ENCODE measurements at places on chromosomes 3 and 15. TPM values are rescaled to one million over a fixed set of nuclear protein-coding genes. Genes with fewer than 3 reads are reported as not detected.

GRCh38 chr3:23668430-23668904 lies 137.3 kb upstream of the UBE2E1 start:
- DNase-seq, result no peak

- peak; percentile 78 for DNase-seq
Measured at GRCh38 chr3:102673271-102674115, 238.7 kb downstream of the ZPLD1 start.

DNA sequence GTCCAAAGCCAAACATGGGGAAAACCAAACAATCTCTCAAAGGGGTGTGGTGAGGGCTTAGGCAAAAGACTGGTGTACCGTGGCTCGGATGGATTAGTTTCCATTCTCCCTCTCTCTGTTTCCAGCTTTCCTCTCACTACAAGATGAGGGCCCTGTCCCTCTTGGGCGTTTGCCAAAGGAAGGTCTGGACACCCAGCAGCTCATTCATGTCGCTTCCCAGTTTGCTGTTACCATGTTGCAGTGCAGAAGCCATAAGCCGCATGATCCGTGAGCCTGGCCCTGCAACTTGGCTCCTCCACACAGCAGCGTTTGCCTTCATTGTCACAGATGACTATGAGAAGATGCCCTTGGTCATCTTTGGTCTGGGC lies 92.2 kb downstream of the APBA2 start:
- DNase-seq, result no peak

DNA sequence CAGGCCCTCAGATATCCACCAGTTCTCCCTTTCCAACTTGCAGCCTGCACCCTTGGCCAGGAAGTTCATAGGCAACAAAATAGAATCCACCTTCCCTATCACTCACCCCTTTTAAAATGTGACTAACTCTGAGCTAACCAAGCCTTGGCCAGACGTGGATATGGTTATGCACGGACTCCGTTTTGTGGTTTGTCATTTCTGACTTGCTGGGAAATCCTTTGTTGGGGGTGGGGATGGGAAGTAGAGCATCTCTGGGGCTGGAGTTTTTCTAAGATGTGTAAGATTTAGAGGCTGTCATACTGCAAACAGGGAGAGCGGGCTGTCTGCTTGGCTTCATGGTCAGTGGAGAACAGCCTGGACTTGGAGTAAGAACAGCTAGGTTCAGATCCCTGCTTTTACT lies 62.6 kb downstream of the SMAD3 start:
- DNase-seq, result no peak

GRCh38 chr3:116809208-116809607 lies 99.6 kb downstream of the TUSC7 start:
- DNase-seq, result no peak

APOD gene
- not detected for total RNA-seq

DNA sequence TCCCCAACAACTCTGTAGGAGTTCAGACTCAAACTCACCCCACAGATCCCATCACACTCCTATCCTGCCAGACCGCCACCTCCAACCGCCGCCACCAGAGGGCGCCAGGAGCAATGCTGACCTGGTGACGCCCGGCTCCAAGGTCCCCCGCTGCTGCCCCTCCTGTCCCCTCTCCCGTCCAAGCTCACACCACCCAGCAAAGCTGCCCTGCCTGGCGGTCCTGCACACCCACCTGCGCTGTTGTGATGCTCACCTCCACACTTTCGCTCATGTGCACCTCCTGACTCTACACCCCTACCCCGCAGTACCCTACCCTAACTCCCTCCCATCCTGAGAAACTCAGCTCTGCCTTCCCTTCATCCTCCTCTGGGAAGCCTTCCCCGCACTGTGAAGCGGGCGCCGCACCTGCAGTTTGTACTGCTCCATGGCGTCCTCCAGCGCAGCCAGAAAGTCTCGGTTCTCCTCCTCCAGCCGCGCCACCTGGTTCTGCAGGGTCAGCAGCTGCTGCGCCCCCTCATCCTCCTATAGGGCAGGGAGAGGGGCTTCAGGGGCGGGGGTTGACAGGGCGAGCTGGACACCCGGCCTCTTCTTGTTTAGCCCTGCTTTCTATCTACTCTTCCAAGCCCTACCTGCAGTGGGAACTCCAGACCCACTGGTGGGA lies 7.9 kb downstream of the KIF7 start:
- DNase-seq, result peak; percentile 83

DNA sequence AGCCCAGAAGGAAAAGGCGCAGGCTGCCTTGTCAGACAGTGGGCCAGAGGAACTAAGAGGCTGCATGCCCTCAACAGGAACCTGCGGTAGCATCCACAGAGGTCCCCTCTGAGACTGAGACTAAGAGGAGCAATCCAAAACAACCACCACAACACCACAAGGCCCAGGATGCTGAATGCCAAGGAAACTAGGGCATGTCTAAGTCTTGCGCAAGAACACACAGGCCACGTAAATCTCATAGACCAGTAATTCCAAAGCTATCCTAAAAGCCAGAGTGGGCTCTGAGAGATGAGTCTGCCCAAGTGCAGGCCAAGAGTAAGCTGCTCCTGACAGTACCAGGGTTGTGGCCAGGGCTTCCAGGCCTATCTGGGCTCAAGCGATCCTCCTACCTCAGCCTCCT lies 12.9 kb downstream of the MON1A start:
- no peak for DNase-seq

GRCh38 chr3:108241146-108241545 lies 18.9 kb upstream of the IFT57 start:
- no peak for DNase-seq

Measured in activated CD8-positive, alpha-beta T cell treated with anti-CD3 and anti-CD28 coated beads for 36 hours (primary cell).